ENCODE measurements at places on chromosomes 11 and 22.

DNA sequence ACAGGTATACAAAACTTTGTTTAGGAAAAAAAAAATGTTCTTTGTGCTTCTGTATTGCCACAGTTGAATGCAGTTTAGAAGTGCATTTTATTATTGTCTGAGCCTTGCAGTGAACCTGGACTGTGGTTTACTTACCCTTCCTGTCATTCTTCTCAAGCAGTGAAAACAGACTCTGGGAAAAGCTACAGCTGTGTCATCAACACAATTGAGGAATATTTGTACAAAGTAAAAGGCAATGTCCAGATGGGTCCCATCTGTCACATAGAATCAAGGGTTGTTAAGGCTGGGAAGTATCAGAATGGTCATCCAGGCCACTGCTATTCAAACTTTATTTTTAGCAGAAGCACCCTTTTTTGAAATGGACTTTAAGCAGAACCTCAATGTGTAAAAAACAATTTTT is 73.3 kb downstream of the TRIM44 start:
- DNase-seq = no peak

GRCh38 chr11:86523738-86524619 is 148.4 kb downstream of the ME3 start:
- no peak for DNase-seq

- DNase-seq = no peak
Observed at GRCh38 chr22:28381429-28382167, 298.0 kb downstream of the TTC28 start.

GRCh38 chr11:104704888-104705287 is 193.4 kb downstream of the CASP12 start:
- DNase-seq = no peak

DNA sequence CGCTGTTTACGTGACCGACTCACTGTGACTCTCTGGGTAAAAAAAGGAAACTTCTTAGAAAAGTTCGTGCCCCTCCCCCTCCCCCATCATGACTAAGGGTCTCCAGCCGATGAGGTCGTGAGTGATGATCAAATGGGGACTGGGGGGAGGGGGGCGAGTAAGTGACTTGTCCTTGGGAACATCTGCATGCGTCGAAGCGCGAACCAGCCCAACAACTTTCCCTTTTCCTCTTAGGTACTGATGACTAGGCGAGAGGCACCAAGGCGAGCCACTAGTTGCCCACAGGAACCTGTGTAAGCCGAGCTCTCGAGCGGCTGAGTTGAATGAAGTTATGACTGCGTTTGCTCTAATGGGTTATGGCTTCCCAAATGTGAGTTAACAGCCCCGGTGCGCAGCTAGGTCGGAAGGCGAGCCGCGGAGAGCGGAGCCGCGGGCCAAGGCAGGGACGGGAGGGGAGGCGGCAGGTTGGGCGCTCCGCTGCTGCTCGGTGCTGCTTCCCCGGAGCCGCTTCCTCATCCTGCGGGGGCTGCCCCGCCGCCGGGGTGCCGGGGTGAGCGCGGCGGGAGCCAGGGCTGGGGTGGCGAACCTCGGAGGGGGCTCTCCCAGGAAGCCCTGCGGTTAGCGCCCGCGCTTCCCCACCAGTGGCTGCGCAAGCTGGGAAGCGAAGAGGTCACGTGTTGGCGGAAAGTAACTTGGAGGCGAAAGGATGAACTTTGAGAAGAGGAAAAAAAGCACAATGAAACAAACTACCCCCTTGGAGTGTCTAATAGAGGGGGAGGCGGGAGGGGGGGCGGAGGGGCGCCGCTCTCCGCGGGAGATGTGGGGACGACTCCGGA is 22.1 kb upstream of the BDNF start:
- no peak for DNase-seq

- DNase-seq = no peak
Observed at GRCh38 chr11:57466680-57467079, 6.4 kb downstream of the RTN4RL2 start.

DNA sequence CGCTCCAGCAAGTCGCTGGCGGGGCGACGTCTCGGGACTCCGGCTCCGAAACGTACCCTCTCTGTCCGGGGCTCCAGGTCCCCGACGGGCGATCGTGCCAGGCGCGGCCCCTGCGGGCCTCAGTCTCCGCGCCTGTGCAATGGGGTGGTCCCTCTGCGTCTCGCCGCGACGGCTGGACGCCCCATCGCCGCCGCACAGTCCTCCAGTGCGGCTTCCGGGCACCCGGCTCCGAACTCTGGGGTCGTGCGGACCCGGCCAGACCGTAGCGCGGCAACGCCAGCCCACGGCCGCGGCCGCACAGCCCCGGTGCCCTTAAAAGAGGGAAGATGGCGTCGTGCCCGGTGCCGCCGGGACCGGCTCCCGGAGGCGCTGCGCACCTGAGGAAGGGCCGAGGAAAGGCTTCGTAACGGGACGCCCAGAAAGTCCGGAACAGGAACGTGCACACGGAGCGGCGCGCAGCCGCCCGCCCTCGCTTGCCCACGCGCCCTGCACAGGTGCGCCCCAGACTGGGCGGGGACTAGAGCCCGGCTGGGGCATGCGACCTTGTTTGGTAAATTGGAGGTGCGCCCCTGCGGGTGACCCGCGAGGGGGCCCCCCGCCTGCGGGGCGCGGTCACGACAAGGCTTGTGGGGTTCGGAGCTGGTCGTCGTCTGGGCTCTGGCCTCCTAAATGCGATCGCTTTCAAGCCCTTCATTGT is 525 bp downstream of the BIK start:
- DNase-seq = no peak

DNA sequence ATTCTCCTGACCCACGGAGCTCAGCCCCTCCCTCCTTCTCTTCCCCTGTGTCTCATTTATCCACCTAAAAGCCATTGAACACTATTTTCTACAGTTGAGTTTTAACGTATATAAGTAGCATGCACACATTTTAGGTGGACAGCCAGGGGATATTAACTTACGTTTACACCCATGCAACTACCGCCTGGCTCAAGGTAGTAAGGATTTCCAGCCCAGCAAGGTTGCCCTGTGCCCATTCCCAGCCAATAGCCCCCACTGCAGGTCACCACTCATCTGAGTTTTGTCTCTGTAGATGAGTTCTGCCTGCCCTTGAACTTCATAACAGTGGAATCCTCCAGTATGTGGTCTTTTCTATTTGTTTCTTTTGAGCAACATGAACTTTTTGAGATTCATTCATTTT is 65.4 kb downstream of the SMIM38 start:
- no peak for DNase-seq

All from cerebellar nuclear complex (tissue), 1 donor.